PC-3 (cell line): ENCODE measurements at places on chromosomes 2 and 18. TPM values are rescaled to one million over a fixed set of nuclear protein-coding genes. Genes with fewer than 3 reads are reported as not detected.

The SERPINB5 gene
- total RNA-seq, result 96.5 and 104 TPM in 2 replicates

The C2orf72 gene
- total RNA-seq, result 0.40 and 4.3 TPM in 2 replicates

The TUBA3E gene
- total RNA-seq, result not detected in 2 replicates

The TXNDC2 gene
- 0.87 TPM in 1 of 2 replicates, not detected in the other for total RNA-seq

DNA sequence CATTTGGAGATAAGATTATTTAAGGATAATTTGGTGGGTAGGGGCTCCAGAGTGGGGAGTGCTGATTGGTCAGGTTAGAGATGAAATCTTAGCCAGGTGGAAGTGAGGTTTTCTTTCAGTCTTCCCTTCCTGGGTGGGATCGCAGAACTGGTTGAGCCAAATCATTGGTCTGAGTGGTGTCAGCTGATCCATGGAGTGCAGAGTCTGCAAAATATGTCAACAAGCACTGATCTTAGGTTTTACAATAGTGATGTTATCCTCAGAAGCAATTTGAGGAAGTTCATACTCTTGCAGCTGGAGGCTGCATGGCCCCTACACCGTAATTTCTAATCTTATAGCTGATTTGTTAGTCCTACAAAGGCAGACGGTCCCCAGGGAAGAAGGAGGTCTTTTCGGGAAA is 1483.4 kb upstream of the ZEB2 start:
- no peak for DNase-seq

GRCh38 chr2:5519286-5519685 is 172.9 kb upstream of the SOX11 start:
- no peak for DNase-seq

GRCh38 chr2:235940330-235940729 is 227.9 kb downstream of the GBX2 start:
- DNase-seq, result no peak

DNA sequence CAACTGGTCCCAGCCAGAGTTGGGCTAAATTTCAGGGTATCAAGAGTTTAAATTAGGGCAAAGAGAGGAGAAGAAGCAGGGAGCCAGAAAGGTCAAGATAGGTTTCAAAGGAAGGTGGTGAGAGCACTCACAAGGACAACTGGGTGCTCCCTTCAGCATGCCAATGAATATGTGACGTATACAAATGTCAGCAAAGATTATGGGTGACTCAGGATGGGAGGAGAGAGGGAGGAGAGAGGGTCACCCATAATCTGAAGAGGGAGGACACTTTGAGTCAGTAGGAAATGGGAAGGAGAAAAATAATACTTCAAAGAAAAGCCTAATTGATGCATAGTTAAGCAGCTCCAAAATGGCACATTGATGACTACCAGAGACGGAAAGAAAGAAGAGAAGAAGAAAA is 53.1 kb upstream of the ABCA12 start:
- no peak for DNase-seq

DNA sequence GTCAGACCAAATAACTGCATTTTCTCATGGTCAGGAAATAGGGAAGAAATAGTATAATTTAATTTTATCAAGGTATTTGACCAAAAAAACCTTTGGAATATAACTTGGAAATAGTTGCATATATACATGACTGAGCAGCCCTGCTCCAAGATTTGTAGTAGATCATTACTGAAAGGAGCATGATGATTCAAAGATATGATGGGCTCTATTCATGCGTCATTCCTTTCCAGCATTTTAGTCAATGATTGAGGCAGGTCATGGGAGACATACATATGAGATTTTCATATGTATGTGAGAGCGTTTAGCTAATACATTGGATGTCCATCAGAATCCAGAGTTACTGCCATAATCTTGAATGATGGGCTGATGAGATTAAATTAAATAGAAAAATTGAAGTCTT is 74.5 kb downstream of the CAB39 start:
- DNase-seq, result no peak

- no peak for DNase-seq
Measured at GRCh38 chr2:65057054-65057375, 799 bp downstream of the CEP68 start.

- no peak for DNase-seq
Measured at GRCh38 chr2:40230707-40231432, 221.0 kb downstream of the SLC8A1 start.
